ENCODE measurements at places on chromosomes 6 and 20.

- peak; percentile 67 for DNase-seq
Measured at GRCh38 chr6:158322724-158323560, 10.7 kb downstream of the TULP4 start.

GRCh38 chr6:159221486-159222170, 52.4 kb downstream of the FNDC1 start:
- DNase-seq, result no peak

DNA sequence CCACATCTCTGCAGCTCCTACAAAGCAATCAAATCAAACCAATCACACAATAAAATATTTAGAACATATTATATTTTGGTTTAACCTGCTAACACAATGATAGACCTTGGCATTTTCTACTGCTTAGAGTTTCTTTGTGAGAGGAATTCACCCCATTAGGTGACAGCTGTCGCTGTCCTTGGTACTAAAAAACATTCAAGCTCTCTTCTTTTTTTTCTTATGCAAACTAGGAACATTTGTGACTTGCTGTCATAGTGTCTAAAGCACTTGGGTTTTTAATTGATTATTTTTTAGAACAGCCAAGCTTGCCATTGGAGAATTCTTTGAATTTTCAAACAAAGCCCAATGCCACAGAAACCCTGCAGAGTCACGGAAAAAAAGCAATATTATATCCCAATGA, 46.4 kb downstream of the CNR1 start:
- DNase-seq, result no peak

DNA sequence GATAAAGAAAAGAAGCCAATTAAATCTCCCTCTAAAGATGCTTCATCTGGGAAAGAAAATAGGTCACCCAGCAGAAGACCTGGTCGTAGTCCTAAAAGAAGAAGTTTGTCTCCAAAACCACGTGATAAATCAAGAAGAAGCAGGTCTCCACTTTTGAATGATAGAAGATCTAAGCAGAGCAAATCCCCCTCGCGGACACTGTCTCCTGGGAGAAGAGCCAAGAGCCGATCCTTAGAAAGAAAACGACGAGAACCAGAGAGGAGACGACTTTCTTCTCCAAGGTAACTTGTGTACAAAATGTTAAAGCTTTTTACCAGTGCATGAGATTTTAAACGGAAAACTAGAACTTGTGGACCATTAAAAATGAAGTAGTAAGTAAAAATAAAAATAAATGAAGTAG, 46.5 kb downstream of the FAM217A start:
- no peak for DNase-seq

DNA sequence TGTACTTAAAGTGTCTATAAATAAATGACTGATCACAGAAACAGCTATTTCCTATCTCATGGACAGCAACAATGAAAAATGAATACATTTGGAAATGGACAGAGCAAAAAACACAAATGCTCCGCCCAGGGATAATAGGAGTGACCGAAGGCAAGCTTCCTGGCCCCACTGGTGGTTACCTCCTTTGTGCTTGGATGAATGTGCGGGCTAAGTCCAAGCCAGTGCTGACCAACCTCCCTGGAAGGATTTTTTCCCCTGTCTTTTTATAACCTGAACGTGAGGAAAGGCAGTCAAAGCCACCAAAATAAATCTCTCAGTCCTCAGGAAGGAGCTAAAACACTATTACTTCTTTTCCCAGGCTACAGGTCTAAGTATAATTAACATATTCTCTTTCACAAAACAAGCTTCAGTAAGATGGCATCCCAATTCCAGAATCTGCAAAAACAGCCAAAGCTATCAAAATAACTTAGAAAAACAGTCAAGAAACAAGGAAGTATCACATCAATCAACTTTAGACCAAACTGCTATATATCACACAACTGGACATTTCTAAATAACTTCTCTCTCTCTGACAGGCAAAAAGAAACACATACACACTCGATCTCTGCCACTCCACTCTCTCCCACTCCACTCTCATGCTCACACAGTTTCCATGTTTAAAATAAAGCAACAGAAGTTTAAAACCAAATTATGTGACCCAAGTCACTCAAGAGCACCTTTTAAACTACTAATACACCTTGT, 10.0 kb downstream of the KIF16B start:
- no peak for DNase-seq

DNA sequence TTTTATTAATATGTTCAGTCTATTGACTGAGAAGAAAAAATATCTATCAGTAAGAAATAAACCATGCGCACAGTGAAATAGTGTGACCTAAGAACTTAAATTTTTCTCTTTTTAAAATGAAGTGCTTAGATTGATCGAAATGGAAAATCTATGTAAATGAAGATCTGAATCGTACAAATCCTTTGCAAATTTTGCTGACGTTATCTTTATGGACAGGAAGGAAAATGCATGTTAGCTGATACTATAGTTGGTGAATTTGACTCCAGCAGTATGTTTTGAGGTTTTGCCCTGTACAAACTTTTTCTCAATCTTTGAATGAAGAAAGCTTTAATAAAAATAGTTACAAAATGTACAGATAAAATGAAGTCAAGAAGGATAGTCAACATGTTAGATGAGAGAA, 82.9 kb downstream of the NRN1 start:
- DNase-seq, result no peak

- no peak for DNase-seq
Measured at GRCh38 chr6:166419717-166420116, 37.0 kb upstream of the MPC1 start.

GRCh38 chr20:23147964-23148730, 62.0 kb upstream of the CD93 start:
- peak; percentile 88 for DNase-seq

- peak; percentile 77 for DNase-seq
Measured at GRCh38 chr6:161458201-161458951, 184.5 kb upstream of the AGPAT4 start.

GRCh38 chr6:1544603-1545002, 65.1 kb upstream of the FOXC1 start:
- no peak for DNase-seq

DNA sequence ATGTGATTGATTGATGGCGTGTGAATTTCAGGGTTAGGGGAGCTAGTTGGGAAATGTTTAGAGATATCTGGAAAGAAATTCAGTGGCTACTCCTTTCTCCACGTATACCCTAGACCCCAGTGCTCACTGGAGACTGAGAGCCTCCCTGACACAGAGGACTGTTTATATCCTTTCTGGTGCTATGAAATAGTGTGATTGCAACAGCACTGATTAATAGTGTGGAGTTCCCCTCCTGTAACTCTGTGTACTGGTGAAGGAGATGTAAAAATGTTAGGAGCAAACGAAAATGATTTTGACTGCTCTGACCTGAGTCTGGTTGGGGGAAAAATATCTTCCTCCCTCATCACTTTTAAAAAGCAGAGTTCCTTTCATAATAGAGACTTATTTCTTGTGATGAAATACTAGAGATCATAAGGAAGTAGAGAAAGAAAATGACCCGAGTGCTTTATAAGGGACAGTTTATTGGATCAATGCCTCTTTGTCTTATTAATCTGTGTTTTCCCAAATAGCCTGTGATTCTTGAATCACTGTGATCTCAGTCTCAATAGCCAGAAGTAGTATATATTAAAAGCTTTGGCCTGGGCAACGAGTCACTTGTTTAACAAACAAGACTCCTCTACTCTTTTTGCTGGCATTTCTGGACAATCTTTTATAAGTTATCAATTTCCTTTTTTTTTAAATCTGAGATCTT, 92.3 kb downstream of the RNF182 start:
- DNase-seq, result no peak

DNA sequence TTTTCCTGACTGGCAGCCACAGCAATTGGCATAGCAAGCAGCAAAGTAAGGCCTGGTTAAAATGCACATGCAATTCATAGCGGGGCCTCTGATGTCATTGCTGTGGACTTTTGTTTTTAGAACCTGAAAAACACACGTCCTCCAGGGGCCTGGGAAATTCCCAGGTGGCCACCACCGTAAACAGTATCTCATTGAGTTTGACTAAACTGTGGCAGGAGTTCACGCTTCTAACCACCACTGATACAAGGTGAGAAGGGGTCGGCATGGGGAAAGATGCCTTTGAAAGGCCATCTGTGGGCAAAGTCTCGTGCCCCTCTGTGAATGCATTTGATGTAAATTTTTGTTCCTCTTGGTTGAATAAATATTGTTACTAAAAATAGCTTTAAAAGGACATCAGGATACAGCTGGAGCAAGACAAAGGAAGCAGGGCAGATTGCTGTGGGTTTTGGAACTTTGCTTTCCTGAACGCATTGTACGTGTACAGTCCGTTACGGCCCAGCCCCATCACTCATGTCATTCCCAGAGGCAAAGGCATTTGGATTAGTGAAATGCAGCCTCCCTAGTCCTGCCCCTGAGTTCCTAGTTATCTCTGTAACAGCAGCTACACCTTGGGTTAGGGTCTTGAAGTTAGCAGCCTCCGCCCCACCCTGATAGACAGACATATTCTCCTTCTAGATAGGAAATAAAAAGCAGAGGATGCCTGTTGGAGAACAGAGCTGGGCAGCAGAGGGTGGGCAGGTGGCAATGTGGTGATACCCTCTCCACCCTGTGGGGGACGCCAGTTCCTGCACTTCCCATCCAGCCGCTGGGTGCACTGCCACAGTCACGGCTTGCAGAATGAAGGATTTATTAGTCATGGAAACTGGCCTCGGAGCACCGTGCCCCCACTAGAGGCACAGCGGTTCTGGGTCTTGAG, 80.3 kb downstream of the ZDHHC14 start:
- DNase-seq, result peak; percentile 10

DNA sequence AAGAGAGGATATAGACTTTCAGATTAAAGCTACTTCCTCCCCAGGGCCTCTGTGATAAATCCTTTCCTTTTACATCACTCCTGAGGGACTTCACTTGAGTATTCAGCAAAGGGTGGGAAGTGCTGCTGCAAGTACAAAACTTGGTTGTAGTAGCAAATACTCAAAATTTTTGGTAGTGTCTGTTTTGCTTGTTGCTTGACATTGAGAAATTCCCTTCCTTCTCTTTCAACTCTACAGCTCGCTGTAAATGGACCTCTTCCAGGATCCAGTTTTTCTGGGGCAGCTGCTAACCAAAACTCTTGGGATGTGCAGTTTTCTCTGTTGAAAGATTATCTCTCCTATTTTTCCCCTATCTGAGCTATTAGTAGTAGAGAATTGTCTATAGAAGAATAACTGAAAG, 472.0 kb downstream of the CD109 start:
- peak; percentile 71 for DNase-seq

GRCh38 chr6:141541581-141542324, 591.0 kb upstream of the GJE1 start:
- no peak for DNase-seq

- DNase-seq, result no peak
Measured at GRCh38 chr6:92568541-92568940, 850.8 kb downstream of the EPHA7 start.

DNA sequence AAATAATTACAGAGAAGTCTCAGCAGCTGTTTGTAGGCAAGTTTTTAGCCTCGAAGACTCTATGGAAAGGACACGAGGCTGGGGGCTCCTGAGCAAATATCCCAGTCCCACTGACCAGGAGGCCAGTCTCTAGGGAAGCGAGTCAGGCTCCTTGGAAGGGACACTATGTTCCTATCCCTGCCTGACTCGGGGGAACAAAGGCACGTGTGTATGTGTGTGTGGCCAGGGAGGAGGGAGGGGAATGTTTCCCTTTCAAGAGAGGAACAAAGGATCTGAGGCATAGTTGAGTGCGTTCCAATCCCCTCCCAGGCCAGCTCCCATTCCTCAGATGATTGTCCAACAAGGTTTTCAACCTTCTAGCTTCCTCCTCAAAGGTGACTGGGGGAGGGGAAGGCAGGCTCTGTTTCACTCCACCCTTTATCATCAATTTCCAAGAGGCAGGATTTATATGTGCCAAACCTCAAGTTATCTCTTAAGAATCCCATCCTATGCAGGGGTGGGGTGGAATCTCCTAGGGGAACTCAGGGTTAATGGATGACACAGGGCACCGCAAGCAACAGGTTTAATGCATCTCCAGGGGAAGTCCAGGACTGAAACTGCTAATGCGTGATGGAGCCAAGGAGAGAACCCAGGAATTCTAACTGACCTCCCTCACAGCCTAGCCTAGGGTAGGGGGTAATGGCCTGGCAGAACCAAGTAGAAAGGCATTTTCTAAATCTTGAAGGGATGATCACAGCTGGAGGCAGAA, 9.9 kb downstream of the BCL2L1 start:
- peak; percentile 89 for DNase-seq

DNA sequence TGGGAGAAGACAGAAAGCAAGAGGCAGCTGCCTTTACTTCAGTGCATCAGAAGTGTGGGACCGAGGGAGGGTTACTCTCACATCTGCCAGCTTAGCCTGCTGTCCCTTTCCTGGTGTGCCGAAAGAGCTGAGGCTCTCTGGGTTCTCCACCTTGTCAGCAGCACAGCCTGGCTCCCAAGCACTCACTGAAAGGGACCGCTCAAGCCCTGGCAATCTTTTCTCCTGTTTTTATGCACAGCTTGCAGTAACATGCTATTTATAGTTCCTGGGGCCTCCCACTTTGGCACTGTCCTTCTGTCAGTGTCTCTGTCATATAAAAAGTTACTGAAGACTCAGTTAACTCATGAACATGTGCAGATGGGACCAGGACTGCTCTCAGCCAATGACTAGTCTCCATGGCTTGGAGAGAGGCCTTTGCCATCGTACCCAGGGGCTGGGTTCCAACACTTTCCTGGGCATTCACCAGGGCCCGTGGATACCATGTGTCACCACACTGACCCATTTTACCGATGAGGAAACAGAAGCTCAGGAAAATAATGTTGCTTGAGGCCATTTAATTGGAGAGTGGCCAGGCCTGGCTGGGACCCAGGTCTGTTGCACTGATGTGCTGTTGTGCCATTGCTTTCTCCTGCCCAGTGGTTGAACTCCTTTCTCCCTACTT, 46.2 kb downstream of the PANK2 start:
- peak; percentile 59 for DNase-seq

DNA sequence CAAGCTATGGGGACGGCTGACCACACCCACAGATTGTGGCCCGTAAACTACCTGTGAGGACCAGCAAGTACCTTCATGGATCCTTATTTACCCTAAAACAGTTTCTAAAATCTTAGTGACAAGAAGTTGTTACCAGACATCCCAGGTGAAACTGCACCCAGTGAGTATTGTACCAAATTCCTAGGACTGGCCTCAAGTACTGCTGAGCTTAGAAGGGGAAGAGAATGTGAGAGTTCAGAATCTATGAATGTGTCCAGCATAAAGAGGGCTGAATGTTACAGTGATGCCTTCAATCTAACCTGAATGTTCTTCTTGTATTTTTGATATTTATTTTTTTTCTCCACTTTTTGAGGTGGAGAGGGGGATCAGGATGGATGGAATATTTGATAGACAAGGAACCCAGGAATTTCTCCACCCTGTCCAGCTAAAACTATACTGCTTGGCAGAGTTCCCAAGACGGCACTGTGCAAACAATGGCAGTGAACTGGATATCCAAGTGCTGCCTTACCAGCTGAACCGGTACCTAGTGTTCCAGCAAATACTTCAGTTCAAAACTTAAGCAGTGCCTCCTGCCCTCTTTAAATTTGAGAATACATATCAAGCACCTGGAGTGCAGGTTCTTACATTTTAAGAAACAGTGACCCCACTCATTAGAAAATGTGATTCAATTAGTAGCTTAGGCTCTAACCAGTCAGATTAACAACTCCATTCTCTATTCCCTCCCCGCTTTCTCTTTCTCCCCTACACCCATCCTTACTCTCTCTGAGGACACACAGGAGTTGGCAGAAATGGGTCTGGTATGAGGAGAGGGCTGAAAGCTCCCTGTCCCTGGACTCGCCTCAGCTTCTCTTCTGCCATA, 427.3 kb upstream of the FLRT3 start:
- no peak for DNase-seq
